NCI-H774 (cell line): ENCODE measurements at places on chromosomes 3 and 15.

- DNase-seq, result no peak
Observed at GRCh38 chr15:40108061-40108854, 421 bp downstream of the BMF start.

- no peak for DNase-seq
Observed at GRCh38 chr3:142239421-142239820, 14.0 kb upstream of the GK5 start.

DNA sequence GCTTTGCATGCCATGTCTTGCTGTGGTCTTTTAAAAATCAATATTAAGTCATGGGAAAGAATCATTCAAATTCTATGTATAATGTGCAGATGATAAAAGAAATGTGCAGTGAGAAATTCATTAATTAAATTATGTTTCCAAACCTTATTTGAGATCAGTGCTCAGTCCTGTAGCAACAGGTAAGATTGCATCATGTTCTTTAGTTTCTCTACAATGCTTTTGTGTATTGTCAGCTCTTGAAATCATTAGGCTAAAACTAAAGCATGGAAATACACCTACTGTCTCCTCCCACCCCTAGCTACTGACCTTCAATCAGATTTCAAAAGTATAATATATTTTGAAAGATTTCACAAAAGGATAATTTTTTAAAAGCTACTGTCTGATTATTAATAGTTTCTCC, 612.7 kb downstream of the ROBO2 start:
- DNase-seq, result no peak

DNA sequence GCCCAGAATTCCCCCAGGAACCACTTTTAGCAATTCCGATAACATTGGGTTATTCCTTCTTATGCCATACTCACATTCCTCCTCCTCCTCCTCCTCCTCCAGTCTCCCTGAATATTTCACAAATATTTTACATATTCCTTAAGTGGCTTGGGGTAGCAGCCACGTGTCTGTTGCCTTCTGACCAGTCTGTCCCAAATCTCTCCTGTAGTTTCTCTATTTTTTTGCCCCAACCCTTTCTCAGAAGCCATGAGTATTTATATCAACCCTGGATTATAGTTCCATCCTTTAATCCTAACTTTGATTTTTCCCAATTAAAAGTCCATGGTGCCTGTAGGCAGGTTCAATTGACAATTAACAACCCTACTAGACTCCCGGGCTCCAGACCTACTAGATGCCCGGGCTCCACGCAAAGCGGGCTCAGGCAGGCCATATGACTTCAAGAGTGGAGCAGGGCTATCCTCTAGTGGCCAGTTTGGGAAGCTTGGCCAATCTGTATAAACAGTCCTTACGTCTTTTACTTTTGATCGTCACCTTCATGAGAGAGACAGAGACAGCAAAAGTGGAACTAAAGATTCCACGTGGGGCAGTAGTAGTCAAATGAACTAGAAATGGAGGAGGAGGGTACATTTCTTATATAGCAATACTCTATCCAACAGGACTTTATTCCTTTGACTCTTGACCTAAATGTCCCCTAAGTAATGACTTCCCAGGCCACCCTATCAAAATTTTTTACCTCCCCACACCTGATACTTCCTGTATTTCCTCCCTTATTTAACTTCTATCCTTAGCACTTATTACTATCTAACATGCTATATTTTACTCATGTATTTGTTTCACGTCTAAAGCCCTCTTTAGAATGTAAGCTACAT, 69.7 kb downstream of the USF3 start:
- peak; percentile 7 for DNase-seq

- no peak for DNase-seq
Observed at GRCh38 chr3:182220013-182220412, 508.3 kb downstream of the SOX2 start.

- no peak for DNase-seq
Observed at GRCh38 chr15:98635848-98636247, 12.5 kb upstream of the IGF1R start.

DNA sequence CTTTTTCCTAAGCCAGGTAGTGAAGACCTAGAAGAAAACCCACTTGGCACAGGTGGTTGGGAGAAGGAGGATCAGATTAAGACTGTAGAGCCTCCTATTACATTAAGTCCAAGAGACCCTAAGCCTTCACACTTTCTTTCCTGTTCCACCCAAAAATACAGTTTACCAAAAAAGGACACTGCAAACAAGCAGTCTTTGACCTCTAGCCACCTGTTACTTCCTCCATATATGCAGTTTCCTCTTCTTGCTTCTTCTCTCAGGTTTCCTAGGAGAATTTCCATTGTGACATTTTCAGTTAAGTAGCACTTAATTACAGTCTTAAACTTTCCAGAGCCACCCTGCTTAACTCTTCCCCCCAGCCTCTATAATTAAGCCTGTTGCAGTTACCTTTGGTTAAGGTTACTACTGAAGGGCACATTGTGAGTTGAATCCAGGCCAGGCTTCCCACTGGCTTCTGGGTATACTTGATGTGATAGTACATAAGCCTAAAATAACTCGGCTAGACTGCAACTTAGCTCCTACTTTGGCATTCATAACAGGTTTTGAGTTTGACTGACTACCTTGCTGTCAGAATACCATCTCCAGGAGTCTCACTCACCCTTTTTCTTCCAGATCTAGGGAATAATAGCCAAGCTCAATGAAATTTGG, 114.2 kb upstream of the UMPS start:
- no peak for DNase-seq

DNA sequence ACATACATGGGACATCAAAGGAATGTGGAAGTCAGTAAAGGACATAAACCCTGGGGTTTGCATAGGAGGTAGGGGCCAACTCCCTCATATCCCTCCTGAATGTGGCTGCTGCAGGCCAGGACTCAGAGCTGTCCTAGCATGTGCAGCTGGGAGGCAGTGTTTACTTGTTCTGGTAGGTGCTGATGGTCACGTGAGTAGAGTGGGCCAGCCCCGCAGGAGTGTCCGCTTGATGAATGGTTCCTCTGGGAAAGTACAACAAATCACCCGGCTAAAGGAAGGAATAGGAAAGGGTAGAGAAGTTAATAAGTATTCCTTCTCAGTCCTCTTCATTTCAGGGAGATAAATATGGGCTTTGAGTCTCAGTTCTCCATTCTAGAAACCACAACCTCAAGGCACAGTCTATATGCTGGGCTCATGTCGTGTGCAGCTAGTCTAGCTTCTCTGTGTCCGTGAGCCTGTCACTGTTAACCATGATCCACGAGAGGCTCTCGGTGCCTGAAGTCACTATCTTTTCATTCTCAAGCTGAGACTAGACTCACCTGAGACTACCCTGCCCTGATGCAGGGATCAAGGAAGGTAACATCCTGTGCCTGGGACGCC, 17.9 kb downstream of the RIOX2 start:
- no peak for DNase-seq

DNA sequence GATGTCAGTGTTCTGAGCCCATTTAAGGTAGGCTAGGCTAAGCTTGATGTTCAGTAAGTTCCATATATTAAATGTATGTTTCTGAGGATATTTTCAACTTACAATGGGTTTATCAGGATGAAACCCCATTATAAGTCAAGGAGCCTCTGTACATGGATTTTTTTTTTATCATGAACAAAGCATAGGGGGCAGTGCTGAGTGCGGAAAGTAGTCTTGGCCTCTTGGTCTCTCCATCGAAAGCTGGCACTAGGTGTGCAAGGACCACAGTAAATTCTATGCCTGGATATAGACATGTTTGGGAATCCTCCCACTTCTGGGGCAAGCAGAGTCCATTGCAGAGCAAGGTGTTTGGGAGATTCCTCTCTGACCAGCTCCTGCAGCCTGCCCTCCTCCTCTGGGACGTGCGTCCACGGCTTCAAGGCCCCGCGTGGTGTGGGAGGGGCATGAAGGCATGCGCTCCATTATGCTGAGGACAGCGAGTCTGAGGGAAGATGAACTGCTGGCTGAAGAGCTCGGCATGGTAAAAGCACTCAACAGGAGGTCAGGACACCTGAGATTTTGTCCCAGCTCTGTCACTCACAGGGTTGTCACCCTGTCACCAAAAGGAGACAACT, 122.9 kb upstream of the LIPC start:
- DNase-seq, result no peak

GRCh38 chr3:194592798-194593752, 40.1 kb downstream of the TMEM44 start:
- no peak for DNase-seq

DNA sequence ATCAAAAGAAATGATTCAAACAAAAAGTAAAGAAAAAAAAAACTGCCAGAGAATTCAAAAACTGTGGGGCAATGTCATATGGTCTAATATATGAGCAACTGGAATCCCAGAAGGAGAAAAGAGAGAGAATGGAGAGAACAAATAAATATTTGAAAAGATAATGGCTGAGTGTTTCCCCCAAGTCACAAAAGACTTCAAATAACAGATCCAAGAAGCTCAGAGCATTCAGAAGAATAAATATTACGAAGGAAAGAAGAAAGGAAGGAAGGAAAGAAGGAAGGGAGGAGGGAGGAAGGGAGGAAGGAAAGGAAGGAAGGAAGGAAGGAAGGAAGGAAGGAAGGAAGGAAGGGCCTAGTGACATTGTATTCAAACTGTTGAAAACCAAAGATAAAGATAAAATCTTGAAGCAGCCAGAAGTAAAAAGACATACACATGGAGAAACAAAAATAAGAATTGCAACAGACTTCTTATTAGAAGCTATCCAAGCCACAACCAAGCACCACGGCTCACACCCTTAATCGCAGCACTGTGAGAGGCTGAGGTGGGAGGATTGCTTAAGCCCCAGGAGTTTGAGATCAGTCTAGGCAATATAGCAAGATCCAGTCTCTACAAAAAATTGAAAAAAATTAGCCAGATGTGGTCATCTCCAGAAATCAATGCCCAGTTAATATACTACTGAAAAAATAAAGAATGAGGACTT, 118.9 kb upstream of the IGSF10 start:
- DNase-seq, result no peak

DNA sequence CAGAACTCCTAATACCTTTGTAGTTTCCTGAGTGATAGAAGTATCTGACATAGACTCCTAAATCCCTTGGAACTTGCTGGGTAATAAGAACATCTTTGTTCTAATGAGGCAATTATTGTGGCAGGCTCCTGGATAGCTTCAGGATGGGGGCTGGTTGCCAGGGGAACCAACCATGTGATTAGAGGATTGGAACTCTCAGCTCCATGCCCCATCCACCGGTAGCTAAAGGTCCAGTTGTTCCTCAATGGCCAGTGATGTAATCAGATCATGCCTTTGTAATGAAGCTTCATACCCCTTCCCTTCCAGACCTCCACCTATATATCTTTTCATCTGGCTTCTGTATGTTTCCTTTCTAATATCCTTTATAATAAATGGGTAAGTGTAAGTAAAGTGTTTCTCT, 221.2 kb upstream of the ALCAM start:
- DNase-seq, result no peak

DNA sequence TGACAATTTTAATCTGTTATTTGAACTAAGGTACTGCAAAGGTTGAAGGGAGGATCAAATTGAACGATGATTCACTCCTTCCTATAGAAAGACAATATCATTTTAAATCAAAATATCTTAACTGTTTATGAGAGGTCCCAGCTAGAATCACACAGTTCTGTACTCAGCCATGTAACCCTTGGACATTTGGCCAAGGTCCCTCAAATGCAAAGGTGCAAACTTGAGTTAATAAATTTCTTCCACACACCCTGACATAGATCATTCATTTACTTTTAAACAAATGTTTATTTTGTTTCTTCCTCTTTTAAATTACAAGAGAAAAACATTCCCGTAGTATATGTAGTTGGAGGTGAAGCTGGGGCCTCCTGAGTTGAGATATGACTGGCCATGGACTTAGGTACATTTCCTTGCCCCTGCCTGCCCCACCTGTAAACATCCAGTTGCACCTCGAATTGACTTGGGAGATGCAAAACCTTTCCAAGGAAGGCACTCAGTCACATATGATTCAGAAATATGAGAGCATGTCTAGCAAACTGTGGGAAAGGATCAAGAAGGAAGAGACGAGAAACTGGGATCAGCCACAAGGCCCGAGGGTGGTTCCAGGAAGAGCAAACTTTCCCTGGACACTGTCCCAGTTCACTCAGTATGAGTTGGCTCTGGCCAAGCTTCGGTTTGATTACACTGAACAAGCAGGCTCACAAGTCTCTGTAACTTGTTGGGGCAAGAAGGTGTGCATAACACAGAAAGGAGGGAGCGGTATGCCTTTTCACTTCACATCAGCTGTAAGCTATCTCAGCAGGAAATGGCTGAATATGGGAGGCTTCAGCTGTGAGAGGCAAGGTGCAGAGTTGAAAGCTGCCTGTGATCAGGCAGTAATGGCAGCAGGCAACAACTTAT, 6.7 kb downstream of the TNFSF10 start:
- no peak for DNase-seq

- DNase-seq, result no peak
Observed at GRCh38 chr3:188158731-188159310, 4.9 kb downstream of the LPP start.

DNA sequence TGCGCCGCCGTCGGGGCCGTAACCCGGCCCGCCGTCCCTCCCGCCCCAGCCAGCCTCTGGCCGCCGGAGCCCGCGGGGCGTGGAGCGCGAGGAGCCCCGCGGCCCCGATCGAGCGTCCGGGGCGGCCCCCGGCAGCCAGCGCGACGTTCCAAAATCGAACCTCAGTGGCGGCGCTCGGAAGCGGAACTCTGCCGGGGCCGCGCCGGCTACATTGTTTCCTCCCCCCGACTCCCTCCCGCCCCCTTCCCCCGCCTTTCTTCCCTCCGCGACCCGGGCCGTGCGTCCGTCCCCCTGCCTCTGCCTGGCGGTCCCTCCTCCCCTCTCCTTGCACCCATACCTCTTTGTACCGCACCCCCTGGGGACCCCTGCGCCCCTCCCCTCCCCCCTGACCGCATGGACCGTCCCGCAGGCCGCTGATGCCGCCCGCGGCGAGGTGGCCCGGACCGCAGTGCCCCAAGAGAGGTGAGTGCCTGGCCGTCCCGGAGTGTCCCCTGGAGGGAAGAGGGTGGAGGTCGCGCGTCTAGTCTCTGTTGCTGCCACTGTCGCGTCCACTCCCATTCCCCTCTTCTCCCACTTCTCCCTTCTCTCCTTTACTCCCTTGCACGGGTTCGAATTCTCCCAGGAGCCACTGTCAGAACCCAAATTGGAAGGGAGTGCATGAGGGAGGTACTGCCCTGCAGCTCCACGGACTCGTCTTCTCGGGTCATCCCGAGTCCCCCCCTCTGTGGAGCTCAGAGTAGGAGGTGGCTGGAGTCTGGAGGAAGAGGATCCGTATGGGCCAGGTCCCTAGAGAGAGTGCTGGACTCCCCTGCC, 585 bp downstream of the CSK start:
- no peak for DNase-seq

GRCh38 chr3:127760361-127760760, 62.0 kb downstream of the MGLL start:
- DNase-seq, result no peak
